Upper lobe of left lung (tissue), 6 donors: ENCODE measurements at places on chromosomes 4 and X. TPM values are rescaled to one million over a fixed set of nuclear protein-coding genes. Genes with fewer than 3 reads are reported as not detected.

- no peaks in the 10 kb centered on the region for H3K36me3 ChIP-seq
- no peaks in the 10 kb centered on the region for H3K27me3 ChIP-seq
- H3K4me1 ChIP-seq = no peaks in the 10 kb centered on the region
Observed at GRCh38 chrX:49792376-49792775, 36.7 kb upstream of the PAGE4 start.

- no peaks in the 10 kb centered on the region for H3K36me3 ChIP-seq
- no peak for DNase-seq
- H3K4me3 ChIP-seq = no peak overlapping the region
- no peaks in the 10 kb centered on the region for H3K27me3 ChIP-seq
Observed at GRCh38 chrX:152245213-152245612, 106.8 kb upstream of the MAGEA10 start.

DNA sequence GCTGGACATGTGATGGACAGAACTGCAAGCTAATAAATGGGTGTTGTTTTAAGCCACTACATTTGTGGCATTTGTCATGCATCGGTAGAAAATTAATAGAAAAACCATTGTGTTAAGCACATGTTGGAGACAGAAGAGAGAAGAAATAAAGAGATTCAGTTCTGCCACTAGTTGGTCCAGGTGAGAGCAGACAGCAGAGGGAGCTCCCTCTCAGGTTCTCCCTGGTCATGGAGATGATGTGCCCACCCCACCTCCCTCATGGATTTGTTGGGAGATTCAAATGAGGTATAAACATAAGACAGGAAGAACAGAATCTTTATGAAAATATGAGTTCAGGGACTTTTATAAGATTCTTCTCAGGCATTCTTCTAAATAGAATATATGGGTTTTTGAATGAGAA is 36.8 kb upstream of the OCIAD2 start:
- no peaks in the 10 kb centered on the region for H3K27me3 ChIP-seq
- H3K27ac ChIP-seq = no peak overlapping the region
- H3K4me1 ChIP-seq = no peaks in the 10 kb centered on the region
- no peak overlapping the region for H3K4me3 ChIP-seq
- DNase-seq = no peak

DNA sequence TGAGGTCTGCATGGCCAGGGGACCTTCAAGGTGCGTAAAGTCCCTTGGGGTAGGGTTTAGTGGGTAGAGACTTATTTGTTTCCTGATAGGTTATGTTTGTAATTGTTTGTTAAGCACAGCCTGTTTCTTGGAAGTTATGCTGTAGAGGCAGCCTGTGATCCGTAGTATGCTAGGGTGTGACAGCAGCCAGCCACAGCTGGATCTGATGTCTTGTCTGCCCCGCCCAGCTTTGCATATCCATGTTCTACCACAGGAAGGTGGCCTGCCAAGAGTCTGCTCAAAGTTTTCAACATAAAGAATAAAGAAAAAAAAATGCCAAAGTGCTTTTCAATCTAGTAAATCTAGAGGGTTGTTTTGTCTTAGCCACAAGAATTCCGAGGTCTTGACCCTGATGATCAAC is 19.1 kb upstream of the PRRG3 start:
- no peaks in the 10 kb centered on the region for H3K4me1 ChIP-seq
- no peaks in the 10 kb centered on the region for H3K36me3 ChIP-seq
- H3K4me3 ChIP-seq = no peak overlapping the region
- DNase-seq = no peak
- H3K27ac ChIP-seq = no peak overlapping the region
- no peaks in the 10 kb centered on the region for H3K27me3 ChIP-seq

- H3K36me3 ChIP-seq = no peaks in the 10 kb centered on the region
- no peak overlapping the region for H3K27ac ChIP-seq
- no peaks in the 10 kb centered on the region for H3K4me1 ChIP-seq
- no peak overlapping the region for H3K4me3 ChIP-seq
- no peak for DNase-seq
- H3K27me3 ChIP-seq = no peaks in the 10 kb centered on the region
Observed at GRCh38 chrX:87727620-87728019, 210.0 kb downstream of the KLHL4 start.

DNA sequence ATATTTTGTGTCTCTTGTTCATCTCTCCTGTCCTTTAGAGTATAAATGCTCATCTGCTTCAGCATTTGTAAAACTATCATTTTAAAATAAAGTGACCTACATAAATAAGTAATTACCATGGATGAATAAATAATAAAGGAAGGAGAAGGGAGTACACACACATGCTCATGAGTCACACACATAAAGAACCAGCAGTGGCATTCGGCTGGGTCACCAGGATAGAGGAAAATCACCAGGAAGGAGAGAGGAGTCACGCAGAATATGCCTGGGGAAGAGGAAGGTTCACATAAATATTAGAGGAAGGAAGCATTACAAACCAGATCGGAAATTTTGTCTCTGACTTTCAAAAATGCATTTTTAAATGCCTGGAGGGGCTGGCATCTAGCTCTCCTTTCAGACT is 38.5 kb upstream of the MED14 start:
- no peak for DNase-seq
- no peak overlapping the region for H3K27ac ChIP-seq
- no peaks in the 10 kb centered on the region for H3K36me3 ChIP-seq
- H3K4me3 ChIP-seq = no peak overlapping the region
- no peaks in the 10 kb centered on the region for H3K4me1 ChIP-seq
- H3K27me3 ChIP-seq = no peaks in the 10 kb centered on the region

CSN3 gene
- total RNA-seq = not detected

DCHS2 gene
- total RNA-seq = 0.71 TPM

NMU gene
- total RNA-seq = 2.3 TPM

MAGEA2 gene
- total RNA-seq = not detected
